NCI-H1092 (cell line): ENCODE measurements at places on chromosomes 5 and 9.

- DNase-seq: peak; percentile 48
Measured at GRCh38 chr9:26975728-26976707, 19.8 kb downstream of the IFT74 start.

DNA sequence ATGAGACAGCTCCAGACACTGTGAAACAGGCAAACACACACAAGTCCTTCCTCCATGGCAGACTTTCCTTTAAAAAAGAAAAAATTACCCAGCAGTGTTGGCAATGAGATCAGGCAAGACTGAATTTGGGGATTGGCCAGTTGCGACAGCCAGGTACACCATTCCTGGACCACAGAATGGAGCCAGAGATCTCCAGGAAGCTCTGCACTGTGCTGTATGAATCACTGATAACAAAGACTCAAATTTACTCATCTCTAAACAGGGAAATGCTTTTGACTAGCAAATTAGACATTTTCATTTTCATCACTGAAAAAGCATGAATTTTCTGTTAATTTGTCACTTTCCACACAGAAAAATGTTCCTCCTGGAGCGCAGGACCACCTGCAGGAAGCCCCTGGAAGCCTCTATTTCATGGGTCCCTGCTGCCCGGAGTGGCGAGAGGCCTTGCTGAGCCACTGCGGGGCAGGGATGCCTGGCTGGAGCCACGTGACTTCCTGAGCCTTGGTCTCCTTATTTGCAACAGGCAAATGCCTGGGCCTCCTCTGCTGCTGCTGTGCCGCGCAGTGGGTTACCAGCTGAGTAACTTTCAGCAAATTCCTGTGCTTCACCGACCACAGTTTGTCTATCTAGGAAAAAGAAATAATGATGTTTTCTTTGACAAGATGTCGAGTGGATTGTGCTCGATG, 185.9 kb upstream of the ZNF618 start:
- no peak for DNase-seq

- DNase-seq: no peak
Measured at GRCh38 chr5:74665273-74665672, 19.8 kb upstream of the HEXB start.

DNA sequence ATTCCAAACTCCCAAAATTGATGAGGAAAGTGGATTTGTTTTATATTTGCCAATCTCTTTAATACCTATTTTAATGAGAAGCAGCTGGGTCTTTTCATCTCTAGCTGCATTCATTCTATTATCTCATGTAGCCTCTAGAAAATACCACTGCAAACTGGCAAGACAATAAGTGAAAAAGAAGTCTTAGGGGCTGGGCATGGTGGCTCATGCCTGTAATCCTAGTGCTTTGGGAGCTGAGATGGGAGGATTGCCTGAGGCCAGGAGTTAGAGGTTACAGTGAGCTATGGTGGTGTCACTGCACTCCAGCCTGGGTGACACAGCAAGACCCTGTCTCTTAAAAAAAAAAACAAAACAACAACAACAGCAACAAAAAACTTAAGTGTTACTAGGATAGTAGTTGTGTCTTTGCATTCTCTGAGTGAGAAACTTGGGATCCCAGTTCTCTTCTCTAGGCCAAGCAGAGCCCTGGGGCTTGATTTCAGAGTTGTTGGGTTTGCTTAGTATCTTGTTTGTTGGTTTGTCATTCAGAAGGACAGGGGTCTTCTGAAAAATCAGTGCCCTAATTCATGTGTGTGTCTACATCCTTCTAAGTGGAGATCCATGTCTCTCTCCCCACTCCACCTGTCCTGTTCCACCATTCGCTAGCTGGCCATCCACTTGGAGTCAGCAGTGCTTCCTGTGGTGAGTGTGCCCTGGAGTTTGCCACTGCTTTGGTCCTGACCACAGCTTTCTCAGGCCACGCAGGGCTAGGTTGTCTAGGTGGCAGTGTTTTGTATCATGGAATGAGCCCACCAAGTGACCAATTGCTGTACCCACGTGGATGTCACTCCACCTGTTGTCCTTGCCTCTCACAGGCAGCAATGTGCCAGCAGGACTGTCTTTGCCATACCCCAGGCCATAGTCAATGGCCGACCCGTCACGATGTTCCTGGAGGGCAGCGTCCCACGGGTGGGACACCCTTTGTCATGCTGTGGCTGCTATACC, 19.5 kb downstream of the MARCHF6 start:
- no peak for DNase-seq

DNA sequence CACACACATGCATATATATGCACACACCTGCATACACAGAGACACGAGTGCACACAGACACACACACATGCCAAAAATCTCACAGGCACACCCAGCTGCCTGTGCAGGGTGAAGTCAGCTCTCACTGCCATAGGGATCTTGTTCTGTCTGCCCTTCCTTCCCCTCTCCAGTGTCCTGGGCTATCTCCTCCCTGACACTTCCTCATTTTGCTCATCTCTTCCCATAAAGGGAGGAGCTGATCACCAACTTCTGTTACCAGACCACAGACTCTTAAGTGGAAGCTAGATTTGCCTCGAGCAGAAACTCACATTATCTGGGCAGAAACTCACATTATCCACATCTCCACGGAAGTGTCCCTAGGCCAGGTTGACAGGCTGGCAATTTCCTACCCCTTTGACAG, 28.7 kb downstream of the LCP2 start:
- no peak for DNase-seq
